ENCODE measurements at places on chromosomes 7 and 10.

DNA sequence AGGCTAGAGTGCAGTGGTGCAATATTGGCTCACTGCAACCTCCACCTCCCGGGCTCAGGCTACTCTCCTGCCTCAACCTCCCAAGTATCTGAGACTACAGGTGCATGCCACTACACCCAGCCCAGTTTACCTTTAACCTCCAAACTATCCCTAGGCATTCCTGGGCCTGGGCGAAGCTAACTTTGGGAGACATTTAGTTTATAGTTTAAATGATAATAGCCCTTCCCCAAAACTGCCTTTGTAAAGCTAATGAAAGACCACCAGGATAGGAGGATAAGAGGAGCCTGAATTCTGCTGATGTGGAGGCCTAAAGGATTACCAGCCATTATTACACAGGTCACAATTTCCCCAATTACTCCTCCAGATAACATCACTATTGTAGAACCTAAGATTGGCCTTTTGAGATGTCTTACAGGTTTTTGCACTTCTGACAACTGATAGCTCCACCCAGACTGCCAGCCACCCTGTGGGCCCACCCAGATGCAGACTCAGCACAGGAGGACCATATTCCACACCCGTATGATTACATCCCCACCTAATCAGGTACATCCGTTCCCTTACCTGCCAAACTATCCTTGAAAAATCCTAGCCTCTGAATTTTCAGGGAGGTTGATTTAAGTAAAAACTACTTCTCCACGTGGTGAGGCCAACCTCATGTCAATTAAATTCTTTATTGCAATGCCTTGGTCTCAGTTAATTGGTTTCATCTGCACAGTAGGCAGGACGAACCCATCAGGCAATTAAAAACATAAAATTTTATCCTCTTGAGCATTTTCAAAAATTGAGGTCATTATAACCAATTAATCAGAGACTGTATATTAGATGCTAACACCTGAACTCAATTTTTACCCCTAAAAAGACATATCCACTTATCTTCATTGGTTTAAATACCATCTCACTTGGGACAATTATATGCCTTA, 62.3 kb upstream of the TMEM254 start:
- DNase-seq = no peak

GRCh38 chr10:123429706-123430221, 236.4 kb upstream of the GPR26 start:
- DNase-seq = no peak

- no peak for DNase-seq
These were observed 35.8 kb upstream of the BHLHA15 start for GRCh38 chr7:98175260-98175940.

GRCh38 chr10:43667317-43667731, 18.6 kb upstream of the ZNF32 start:
- DNase-seq = no peak

GRCh38 chr7:142954680-142955268, 7.4 kb downstream of the KEL start:
- DNase-seq = no peak

DNA sequence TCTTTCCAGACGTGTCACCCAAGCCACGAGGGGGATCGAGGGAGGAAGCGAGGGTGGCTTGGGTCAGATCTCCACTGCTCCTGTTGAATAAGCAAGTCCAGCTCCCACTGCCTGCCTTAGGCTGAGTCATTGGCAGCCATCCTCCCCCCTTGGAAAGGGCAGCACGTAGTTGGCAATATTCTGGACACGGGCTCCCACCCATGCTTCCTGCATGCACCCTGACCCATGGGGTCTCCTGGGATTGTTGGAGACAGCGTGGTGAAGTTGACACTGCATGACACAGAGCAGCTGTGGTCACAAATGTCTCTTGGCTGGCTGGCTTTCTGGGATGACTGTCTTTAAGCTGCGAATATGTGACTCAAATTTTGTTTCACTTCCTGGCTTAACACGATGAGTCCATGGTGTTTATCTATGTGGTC, 11.2 kb downstream of the BTBD16 start:
- DNase-seq = no peak
